ENCODE measurements at places on chromosomes 4 and X. TPM values are rescaled to one million over a fixed set of nuclear protein-coding genes. Genes with fewer than 3 reads are reported as not detected.

- DNase-seq = peak; percentile 90
Observed at GRCh38 chr4:76665153-76665552, 230.1 kb downstream of the SHROOM3 start.

Gene MAPK10
- total RNA-seq = 8.3 TPM

DNA sequence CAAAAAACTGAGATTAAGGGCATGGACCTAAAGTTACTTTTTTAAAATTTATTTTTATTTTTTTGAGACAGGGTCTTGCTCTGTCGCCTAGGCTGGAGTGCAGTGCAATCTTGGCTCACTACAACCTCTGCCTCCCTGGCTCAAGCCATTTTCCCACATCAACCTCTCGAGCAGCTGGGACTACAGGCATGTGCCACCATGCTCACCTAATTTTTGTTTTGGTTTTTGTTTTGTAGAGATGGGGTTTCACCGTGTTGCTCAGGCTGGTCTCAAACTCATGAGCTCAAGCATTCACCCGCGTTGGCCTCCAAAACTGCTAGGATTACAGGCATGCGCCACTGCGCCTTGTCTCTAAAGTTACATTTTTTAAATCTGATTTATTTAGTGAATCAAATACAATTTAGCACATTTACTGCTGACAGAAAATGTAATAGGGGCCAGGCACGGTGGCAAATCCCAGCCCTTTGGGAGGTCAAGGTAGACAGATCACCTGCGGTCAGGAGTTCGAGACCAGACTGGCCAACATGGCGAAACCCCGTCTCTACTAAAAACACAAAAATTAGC, 38.3 kb downstream of the GUCY1A1 start:
- DNase-seq = no peak

DNA sequence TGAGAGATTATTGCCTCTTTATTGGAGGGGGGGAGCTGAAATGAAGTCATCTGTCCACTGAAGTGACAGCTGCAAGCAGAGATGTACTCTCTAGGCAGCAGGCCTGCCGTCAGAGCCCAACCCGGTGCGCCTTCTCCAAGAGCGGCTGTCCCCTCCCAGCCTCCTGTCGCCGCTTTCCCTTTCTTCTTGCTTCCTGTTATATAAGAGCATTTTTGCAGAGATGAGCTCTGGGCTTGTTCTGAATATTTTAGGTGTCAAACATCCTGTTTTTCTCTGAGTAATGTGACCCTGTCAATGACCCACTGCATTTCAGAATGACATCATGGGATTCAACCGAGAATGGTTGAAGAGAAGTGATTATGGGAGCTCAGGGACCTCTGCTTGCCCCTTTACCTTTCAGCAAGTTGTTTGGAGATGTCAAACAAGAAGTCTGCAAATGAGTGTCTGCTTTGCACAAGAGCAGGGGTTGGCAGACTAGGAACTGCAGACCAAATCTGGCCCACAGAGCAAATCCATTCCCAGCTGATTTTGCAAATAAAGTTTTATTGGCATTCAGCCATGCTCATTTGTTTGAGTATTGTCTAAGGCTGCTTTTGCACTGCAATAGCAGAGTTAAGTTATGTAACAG, 79.9 kb downstream of the SLC9A6 start:
- DNase-seq = no peak

DNA sequence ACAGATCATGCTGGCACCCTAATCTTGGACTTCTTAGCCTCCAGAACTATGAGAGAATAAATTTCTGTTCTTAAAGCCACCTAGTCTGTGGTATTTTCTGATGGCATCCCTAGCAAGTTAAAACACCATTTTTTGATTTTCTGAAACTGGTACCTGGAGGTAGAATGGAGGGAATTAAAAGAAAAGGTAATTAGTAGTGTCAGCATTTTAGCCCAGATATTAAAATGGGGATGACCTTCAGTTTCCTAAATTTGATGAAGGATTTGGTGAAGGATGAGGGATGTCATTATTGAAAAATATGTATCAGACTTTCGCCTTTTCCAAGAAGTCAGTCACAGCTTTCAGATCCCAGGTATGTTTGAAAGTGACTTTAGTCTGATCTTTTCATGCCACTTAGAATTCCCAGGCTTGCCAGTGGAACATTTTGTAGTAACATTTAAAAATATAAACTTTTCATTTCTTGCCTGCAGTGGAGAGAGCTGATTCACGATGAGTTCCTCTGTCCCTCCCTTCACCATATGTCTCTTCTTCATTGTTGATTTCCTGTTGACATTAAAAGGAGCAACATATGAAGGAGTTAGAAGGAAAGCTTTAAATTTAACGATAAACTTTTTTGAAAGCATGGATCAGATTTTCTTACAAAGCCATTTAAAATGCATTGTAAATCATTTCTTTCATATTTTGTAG, 169.4 kb downstream of the SLIT2 start:
- no peak for DNase-seq

DNA sequence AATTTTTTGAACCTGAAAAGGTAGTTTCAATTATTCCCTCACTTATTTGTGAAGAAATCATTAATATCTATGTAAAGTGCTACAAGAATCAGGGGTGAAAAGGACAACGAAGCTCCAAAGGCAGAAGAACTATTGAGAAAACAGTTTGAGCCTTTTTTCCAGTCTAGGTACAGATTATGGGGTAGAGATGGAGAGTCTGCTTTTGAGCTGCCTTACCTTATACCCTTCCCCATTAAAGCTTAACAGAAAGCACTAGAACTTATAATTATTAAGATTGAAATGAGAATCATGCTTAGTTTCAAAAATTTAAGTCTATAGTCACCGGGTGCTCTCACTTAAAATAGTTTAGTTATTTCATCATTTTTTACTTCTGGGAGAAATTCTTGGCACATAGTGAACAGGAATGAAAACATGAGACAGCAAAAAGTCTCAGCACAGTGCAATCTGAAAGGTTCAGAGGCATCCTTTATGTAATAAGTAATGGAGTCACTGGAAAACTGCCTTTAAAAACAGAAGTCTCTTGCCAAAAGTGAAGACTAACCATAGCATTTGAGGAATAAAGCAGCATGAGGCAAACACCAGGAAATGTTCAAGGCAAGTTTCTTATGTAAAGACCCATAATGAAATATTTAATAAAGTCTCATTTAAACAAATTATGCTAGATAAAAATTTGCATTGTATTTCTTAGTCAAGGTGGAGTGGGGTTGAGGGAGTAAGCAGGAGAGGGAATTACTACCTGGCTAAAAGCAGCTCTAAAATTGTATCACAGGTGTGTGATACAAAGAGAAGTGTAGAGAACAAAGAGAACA, 5.1 kb upstream of the DCLK2 start:
- DNase-seq = no peak

Gene MID2
- 19.1 TPM for total RNA-seq

Gene ADH1A
- not detected for total RNA-seq

Gene RAI2
- total RNA-seq = 4.0 TPM

Gene UGT2A1
- not detected for total RNA-seq

Gene ABCB7
- 49.4 TPM for total RNA-seq

Gene FAM241A
- total RNA-seq = 2.2 TPM

- no peak for DNase-seq
Observed at GRCh38 chr4:155032521-155033229, 175.8 kb upstream of the NPY2R start.

DNA sequence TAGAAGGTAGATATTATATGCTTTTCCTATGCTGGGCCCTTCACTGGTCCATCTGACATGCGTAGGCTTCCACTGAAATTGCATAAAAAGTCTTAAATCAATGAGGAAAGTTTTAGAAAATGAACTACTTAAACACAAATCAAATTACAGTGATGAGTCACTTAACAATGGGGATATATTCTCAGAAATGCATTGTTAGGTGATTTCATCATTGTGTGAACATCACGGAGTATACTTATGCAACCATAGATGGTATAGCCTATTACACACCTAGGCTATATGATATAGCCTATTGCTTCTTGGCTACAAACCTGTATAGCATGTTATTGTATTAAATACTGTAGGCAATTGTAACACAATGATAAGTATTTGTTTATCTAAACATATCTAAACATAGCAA, 10.3 kb downstream of the STAP1 start:
- no peak for DNase-seq

DNA sequence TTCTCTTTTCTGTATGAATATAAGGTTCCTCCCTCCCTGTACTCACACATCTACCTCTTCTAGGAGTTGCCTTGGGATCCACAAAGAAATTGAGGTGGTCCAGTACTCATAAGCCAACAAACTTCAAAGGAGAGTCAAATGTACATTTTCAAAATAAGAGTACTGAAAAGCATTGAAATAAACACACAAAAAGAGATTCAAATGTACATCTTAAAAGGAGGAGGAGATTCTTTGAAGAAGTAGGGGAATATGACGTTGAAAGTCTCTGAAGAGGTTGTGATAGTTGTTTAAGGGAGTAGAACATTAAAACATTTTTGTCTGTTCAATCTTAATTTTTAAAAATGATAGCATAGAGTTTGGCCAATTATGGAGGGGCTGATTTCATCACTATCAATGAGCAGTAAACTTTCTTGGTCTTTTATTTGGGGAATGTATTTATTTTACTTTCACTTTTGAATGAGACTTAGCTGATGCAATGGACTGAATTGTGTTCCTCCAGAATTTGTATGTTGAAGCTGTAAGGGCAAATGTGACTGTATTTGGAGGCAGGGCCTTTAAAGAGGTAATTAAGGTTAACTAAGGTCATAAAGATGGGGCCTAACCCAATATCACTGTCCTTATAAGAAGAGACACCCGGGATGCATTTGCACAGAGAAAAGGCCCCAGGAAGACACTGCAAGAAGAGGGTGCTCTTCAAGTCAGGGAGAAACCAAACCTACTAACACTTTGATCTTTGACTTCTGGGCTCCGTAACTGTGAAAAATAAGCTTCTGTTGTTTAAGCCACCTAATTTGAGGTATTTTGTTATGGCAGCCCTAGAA, 226.3 kb upstream of the PGRMC2 start:
- DNase-seq = no peak

DNA sequence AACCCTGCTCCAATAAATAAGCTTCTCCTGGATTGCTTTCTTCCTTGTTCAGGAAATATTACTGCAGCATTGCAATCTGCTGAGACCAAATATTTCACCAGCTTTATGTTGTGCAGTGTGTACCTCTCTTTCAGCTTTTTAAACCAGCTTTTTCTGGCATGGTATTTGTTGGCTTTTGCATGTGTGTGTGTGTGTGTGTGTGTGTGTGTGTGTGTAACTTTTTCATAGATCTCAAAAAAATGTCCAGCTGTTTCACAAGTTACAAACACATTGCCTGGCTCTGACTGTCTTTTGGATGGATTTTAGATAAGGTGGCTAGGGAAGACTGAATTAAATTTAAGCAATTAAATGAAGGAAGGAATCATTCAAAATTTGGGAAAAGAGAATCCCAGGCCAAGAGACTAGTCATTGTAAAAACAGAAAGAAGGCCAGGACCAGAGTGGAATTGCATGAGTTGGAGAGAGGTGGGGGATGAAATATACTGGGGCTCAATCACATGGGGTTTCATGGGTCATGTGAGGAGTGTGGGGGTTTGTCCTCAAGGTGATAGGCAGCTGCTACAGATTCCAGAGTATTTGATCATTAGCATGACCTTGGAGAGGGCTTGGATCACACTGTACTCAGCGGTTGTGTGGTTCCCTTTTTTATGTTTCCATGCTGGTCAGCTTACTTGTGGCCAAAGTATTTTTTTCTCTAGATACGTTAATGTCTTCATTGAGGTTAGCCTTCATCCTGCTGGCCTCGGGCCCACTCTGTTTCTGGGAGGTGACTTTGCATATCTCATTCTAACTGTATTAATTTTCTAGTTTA, 357.7 kb upstream of the BOD1L1 start:
- DNase-seq = no peak

Gene SSX4
- total RNA-seq = not detected

GRCh38 chr4:168656946-168657473, 160.2 kb downstream of the PALLD start:
- DNase-seq = no peak

- DNase-seq = no peak
Observed at GRCh38 chrX:71222929-71223328, at the start of gene GJB1. TSS of gene GJB1 (plus strand) at chrX:71223224. CDS start at chrX:71223708, 484 bp downstream.

- DNase-seq = no peak
Observed at GRCh38 chrX:118251271-118251670, 94.6 kb upstream of the WDR44 start.
